ENCODE measurements at places on chromosomes 6 and 20. TPM values are rescaled to one million over a fixed set of nuclear protein-coding genes. Genes with fewer than 3 reads are reported as not detected.

- no peak overlapping the region for H3K27ac ChIP-seq
- DNase-seq, result no peak
- no peak overlapping the region for H3K4me3 ChIP-seq
- no peaks in the 10 kb centered on the region for H3K36me3 ChIP-seq
- H3K27me3 ChIP-seq, result no peaks in the 10 kb centered on the region
- peaks cover 4% of the 10 kb centered on the region for H3K4me1 ChIP-seq
Observed at GRCh38 chr6:36033935-36034334, 6.3 kb downstream of the MAPK14 start.

DNA sequence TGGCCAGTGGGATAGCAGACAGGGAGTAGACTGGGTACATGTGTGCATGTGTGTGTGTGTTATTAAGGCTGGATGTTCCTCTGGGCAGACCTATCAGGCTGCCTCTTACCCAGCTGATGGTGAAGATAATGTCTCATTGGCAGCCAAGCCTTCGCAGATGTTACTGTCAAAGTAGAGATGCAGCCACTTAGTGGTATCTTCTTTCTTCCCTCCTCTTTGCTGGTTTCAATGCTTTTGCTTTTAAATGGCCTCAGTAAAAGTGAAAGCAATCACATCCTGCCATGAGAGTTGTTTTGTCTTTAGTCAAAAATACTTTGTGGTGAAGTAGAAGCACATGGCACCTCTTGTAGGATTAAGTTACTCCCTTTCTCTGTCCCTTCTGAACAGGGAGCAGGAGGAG lies 57.5 kb downstream of the SNRNP48 start:
- DNase-seq, result no peak
- no peaks in the 10 kb centered on the region for H3K4me1 ChIP-seq
- no peak overlapping the region for H3K4me3 ChIP-seq
- H3K36me3 ChIP-seq, result no peaks in the 10 kb centered on the region
- H3K27ac ChIP-seq, result no peak overlapping the region

DNA sequence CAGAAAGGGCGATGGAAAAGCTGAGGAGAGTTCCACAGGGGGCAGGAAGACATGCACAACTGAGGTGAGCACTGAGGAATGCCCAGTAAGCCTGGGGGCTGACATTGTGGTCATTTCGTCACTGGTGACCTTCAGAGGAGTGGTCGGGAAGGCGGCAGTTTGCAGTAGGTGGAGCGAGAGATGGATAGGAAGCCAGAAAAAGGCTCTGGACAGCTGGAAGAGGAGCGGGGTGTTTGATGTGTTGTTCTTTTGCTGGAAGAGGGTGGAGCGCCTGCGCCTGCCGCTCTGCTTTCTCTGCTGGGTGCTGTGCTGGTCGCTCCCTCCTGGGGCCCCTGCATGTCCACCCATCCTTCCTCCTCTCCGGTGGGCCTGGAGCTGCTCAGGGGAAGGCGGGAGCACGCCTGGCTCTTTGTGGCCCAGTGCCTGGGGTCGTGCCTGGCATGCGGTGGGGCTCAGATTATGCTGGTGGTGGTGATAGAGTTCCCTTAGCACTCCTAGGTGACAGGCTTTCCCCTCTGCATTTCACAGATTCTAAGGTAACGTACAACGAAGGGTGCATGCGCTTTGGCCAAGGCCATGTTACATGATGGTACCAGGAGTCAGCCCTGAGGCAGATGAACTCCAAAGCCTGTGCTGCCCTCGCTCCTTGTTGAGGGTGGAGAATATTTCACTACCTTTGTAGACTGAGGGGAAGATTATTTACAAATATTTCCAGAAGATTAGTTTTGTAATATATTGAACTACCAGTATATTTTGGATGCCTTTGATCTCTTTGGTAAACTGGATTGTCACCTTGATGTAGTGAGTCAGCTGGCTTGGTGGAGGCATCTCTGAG lies 20.9 kb downstream of the ARID1B start:
- no peak overlapping the region for H3K4me3 ChIP-seq
- no peak overlapping the region for H3K27ac ChIP-seq
- H3K27me3 ChIP-seq, result no peaks in the 10 kb centered on the region

The PCIF1 gene
- total RNA-seq, result 31.8 TPM

The SNX3 gene
- 111 TPM for total RNA-seq
